ENCODE measurements at places on chromosomes 1 and 21. TPM values are rescaled to one million over a fixed set of nuclear protein-coding genes. Genes with fewer than 3 reads are reported as not detected.

- peak; percentile 18 for DNase-seq
- H3K4me1 ChIP-seq = peaks cover 10% of the 10 kb centered on the region
- no peaks in the 10 kb centered on the region for H3K36me3 ChIP-seq
- H3K27me3 ChIP-seq = no peaks in the 10 kb centered on the region
- H3K27ac ChIP-seq = no peak overlapping the region
Observed at GRCh38 chr1:56033321-56034037, 545.9 kb downstream of the PLPP3 start.

DNA sequence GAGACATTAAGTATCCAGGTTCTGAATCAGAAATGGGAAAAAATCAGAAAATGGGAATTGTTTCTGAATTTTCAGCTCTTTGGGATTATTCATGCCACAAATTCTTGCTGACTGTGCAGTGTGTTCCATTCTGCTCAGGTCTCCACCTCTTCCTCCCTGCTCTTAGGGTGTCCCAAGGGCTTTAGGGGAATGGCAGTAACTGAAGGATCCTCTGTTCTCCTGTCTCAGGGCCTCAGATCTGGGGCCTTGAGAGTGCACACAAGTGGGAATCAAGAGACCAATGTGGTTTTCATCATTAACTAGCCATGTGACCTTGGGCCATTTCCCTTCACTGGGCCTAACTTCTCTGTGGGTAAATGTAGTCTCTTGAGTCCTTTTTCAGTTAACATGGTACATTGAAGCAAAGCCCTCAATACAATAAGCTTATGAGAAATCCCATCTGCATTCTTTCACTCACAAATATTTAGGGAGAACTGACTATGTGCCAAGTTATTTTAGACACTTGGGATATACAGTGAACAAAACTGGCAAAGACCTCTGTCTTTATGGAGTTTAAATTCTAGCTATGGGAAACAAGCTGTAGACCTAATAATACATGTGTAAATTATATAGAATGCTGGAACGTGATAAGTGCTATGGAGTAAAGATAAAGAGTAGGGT is 75.7 kb upstream of the SPATA6 start:
- H3K36me3 ChIP-seq = no peaks in the 10 kb centered on the region
- H3K4me1 ChIP-seq = no peaks in the 10 kb centered on the region

DNA sequence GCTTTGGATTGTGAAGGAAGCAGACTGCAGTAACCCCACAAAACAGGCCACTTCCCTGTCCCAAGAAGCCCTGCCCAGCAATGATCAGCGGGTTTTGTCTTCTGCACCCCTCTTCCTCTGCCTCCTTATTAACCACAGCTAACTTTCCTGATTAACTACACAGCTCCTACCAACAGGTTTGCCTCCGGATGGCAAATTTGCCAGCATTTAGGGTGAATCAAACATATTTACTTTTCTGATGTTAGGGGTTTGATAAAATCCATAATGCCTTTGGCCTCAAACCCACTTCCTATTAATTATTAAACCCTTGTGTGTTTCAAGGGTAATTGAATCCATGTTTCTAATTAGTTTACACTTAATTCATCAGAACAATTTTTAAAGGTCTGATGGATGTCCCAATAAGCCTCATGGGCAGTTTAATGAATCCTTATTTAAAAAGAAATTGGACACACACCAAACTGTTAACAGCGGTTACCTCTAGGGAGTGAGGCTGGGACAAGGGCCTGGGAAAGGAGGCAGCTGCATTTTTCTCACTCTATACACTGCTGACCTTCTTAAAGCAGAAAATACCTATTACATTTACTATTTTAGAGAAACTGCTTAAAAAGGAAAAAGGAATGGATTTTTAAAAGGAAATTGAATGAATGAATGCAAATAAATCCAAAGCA is 91.9 kb downstream of the CSMD2 start:
- H3K27ac ChIP-seq = no peak overlapping the region
- H3K4me1 ChIP-seq = no peaks in the 10 kb centered on the region
- DNase-seq = no peak
- H3K4me3 ChIP-seq = no peak overlapping the region
- no peaks in the 10 kb centered on the region for H3K36me3 ChIP-seq
- no peaks in the 10 kb centered on the region for H3K27me3 ChIP-seq

DNA sequence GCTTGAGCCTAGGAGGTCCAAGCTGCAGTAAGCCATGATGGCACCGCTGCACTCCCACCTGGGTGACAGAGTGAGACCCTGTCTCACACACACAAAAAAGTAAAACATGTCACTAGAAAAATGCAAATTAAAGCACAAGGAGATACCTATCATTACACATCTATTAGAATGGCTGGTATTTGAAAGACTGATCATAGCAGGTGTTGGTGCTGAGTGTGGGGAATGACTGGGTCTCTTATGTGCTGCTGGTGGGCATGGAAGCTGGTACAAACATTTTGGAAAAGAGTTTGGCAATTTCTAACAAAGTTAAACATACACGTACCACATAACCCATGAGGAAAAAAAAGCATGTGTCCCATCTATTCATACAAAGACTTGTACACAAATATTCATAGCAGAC is 142.1 kb upstream of the ZBTB40 start:
- peaks cover 10% of the 10 kb centered on the region for H3K27me3 ChIP-seq
- H3K4me1 ChIP-seq = no peaks in the 10 kb centered on the region
- no peak overlapping the region for H3K4me3 ChIP-seq
- DNase-seq = no peak
- H3K27ac ChIP-seq = no peak overlapping the region

DNA sequence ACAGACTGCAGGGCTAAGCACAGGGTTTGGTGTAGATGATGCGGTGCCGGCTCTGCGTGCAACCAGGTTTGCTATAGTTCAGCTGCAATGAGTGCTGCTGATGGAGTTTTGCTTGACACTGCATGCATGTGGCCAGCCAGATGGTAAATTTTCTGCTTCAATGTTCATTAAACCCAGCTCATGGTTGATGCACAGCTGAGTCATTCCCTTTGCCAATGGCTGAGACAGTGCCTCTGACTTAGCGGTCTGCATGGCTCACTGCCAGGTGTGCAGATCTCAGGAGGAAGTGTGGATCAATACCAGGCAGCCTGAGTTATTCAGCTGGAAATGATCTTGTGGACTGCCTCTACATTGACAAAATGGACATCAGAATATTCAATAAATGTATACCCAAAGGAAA is 172.7 kb upstream of the ZP4 start:
- DNase-seq = no peak
- no peak overlapping the region for H3K4me3 ChIP-seq
- peaks cover 3% of the 10 kb centered on the region for H3K4me1 ChIP-seq
- no peaks in the 10 kb centered on the region for H3K36me3 ChIP-seq

GRCh38 chr1:9764550-9764949 is 59.2 kb downstream of the CLSTN1 start:
- no peaks in the 10 kb centered on the region for H3K36me3 ChIP-seq
- H3K4me3 ChIP-seq = no peak overlapping the region
- H3K27me3 ChIP-seq = no peaks in the 10 kb centered on the region

GRCh38 chr1:200179126-200179780 is 151.7 kb downstream of the NR5A2 start:
- no peak overlapping the region for H3K4me3 ChIP-seq
- H3K36me3 ChIP-seq = no peaks in the 10 kb centered on the region
- H3K27ac ChIP-seq = no peak overlapping the region
- peaks cover 12% of the 10 kb centered on the region for H3K4me1 ChIP-seq
- DNase-seq = peak; percentile 15

GRCh38 chr1:7224644-7225043 is 439.4 kb downstream of the CAMTA1 start:
- H3K4me1 ChIP-seq = no peaks in the 10 kb centered on the region
- no peak overlapping the region for H3K4me3 ChIP-seq
- H3K36me3 ChIP-seq = no peaks in the 10 kb centered on the region
- H3K27ac ChIP-seq = no peak overlapping the region
- DNase-seq = no peak
- peaks cover 6% of the 10 kb centered on the region for H3K27me3 ChIP-seq

DNA sequence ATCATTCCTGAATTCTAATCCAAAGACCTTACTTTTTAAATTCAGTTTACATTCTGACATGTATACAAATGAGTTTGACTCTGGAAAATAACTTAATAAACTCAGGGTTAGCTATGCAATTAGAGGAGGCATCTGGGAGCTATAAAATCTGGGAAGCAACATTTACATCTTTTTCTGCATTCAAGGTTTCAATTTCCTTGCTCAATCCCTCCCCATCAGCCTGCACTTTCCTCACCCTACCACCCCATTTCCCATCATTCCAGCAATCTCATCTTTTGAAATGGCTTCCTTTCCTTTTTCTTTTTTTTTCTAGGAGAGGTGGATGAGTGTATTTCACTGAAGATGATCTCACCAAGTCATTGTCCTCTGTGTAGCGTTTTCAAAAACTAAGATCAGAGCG is 65.3 kb upstream of the BEND5 start:
- H3K4me1 ChIP-seq = no peaks in the 10 kb centered on the region
- H3K27me3 ChIP-seq = peaks cover 3% of the 10 kb centered on the region
- no peak for DNase-seq
- no peak overlapping the region for H3K27ac ChIP-seq
- H3K4me3 ChIP-seq = no peak overlapping the region

DNA sequence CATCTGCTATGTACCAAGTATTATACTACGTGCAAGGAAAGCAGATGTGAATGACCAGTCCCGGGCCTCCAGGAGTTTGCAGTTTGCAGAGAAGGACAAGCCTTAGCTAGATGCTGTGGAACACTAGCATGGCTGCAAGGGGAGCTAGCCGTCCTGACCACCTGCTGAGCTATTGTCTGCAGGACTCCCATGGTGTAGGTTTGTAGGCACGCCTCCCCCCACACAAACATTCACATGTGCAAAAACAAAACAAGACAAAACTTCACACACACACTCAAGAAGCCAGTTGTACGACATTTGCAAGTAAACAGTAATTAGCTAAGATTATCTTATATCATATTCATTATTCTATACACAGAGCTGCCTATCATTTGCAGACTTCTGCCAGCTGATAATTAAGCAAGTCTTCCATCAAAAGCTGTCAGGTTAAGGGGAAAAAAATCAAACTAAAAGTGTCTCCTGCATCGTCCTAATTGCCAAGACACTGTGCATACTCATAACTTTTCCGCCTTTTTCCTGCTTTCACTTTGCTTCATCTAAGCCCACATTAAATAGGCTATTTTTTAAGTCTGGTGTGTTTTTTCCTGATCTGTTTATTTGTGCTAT is 10.7 kb upstream of the HNRNPU start:
- H3K4me1 ChIP-seq = peaks cover 2% of the 10 kb centered on the region
- H3K36me3 ChIP-seq = no peaks in the 10 kb centered on the region
- H3K27me3 ChIP-seq = no peaks in the 10 kb centered on the region
- no peak overlapping the region for H3K4me3 ChIP-seq

DNA sequence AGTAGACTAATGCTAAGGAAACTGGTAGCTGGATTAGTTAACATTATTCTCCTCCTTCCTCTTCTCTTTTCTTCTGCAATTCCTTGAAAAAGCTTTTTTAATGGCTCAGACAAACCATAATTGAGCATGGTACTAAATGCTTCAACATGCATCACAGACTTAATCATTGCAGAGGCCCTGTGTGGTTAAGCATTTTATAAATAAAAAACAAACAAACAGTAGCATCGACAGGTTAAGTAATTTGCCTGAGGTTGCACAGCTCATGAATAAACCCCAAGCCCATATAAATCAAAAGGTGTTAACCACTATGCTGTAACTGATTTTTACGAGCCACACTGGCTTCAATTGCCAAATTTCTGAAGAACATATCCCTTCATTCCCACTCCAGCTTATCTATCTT is 462.1 kb downstream of the LMO4 start:
- H3K27me3 ChIP-seq = no peaks in the 10 kb centered on the region
- no peak overlapping the region for H3K27ac ChIP-seq
- H3K36me3 ChIP-seq = no peaks in the 10 kb centered on the region
- peak; percentile 36 for DNase-seq
- H3K4me3 ChIP-seq = no peak overlapping the region
- H3K4me1 ChIP-seq = peaks cover 3% of the 10 kb centered on the region

DNA sequence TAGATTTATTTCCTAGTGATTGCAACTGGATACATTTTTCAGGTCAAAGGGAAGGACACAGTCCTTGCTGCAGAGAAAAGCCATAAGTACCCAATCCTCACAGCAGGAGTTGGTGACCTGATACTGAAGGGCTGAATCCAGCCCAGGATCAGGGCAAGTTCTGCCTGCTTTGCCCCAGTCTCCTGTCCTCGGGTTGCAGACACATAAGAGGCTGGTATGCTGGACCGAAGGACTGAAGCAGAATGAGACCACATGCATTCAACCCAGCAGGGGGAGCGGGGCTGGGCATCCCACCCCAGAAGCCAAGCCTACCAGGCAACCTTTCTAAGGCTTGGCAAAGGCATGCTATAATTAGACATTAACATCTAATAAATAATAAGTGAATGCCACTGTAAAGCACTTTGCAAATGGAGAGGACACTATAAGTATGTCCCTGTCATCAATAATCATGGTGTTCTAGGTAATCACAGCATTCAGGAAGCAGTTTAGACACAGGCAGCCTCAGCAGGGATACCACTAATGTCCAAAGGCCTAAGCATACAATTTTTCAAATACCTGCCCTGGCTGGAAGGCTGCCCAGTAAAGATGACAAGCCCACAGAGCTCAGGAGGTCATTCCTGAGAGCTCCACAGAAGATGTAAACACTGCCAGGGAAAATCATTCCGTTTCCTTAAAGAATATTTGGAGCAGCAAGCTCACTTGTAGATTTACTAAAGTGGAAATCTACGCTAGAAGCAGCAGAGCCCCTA is 47.6 kb downstream of the KRTAP19-8 start:
- H3K27ac ChIP-seq = no peak overlapping the region
- DNase-seq = no peak
- H3K4me1 ChIP-seq = no peaks in the 10 kb centered on the region
- H3K4me3 ChIP-seq = no peak overlapping the region

DNA sequence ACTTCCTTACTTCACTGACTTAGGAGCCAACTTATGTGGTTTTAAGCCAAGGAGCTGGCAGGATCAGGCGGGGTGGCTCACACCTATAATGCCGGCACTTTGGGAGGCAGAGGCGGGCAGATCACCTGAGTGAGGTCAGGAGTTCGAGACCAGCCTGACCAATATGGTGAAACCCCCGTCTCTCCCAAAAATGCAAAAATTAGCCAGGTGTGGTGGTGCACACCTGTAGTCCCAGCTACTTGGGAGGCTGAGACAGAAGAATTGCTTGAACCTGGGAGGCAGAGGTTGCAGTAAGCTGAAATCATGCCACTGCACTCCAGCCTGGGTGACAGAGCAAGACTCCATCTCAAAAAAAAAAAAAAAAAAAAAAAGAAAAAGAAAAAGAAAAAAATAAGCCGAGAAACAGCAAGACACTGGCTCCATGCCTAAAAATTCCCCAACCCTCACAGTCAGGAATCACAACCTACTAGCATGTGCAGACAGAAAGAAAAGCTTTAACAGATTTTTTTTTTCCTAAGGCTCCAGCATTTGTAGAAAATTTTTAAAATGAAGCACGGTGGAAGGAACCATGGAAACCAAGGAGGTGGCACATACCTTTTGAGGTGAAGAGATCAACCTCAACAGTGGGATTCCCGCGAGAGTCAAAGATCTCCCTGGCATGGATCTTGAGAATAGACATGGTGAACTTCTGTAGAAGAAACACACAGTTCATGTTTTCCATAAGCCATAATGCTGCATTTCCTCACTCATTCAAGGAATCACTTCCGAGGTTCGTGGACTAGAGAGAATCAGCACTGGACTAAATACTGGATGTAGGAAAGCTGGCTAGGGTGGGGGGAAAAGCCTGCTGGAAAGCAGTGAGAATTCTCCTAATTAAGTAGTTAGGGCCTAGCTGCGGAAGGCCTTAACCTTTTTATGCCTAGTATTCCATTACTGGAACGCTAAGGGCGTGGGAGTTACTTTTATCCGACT is 4.0 kb downstream of the ENO1 start:
- H3K27ac ChIP-seq = peak overlapping the region; percentile 78
- no peak for DNase-seq
- peaks cover 8% of the 10 kb centered on the region for H3K4me1 ChIP-seq
- no peaks in the 10 kb centered on the region for H3K27me3 ChIP-seq

The ANGPTL1 gene
- 18.4 TPM for total RNA-seq

The HMGCL gene
- total RNA-seq = 47.6 TPM

The ATP1A4 gene
- not detected for total RNA-seq

The NUDT17 gene
- total RNA-seq = 6.2 TPM
